Activated naive CD4-positive, alpha-beta T cell treated with anti-CD3 and anti-CD28 coated beads for 36 hours (primary cell): ENCODE measurements at places on chromosomes 1 and 21.

DNA sequence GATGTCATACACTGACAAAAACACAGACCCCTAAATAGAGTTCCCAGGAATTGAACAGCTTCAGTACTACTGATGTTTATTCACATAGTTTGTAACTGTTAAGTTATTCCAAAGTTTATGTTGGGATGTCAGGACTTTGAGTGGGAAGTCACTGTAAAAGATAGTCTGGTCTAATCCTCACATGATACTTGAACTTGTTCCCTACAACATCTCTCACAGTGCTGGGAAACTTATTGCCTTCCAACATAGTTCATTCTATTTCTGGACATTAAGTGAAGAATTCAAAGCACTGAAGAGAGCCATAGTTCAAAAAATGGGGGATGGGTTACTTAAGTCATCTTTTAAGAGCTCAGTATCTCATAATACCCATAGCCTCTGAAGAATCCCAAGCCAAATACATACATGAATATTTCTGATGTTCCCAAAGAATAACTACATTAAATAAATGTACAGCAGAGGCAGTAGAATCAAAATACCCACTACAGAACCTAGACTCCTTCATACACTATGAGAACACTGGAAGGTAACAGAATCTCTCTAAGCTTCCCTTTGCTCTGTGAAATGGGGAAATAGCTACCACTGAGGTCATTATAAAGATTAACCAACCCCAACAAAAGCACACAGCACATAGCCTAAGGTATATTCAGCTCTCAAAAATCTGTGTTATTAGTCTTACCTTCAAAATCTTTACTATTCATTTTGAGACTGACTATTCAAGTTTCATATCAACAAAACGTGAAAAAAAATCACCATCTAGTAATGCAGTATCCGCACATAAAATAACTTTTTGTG lies 81.4 kb downstream of the ESRRG start:
- no peak for DNase-seq

GRCh38 chr1:205381305-205381704 lies 24.6 kb upstream of the KLHDC8A start:
- DNase-seq, result no peak

GRCh38 chr1:199701726-199702125 lies 325.8 kb upstream of the NR5A2 start:
- no peak for DNase-seq

DNA sequence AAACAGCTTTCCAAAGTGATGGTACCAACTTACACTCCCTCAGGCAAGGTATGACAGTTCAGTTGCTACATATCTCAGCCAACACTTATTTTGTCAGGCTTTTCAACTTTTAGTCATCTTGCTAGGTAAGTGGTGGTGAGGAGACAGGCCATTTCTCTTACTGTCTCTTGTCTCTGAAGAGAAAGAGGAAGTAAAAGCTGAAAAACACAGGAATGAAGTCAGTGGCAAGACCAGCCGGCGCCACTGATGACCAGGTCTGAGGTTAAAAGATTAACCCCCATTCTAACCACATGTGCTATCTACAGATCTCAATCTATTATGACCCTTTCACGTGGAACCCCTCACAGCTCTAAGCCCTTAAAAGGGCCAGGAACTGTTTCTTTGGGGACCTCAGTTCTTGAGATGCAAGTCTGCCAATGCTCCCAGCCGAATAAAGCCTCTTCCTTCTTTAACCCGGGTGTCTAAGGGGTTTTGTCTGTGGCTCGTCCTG lies 4.2 kb downstream of the ADCY10 start:
- no peak for DNase-seq

GRCh38 chr1:243413431-243414151 lies 157.8 kb downstream of the SDCCAG8 start:
- DNase-seq, result peak; percentile 8

DNA sequence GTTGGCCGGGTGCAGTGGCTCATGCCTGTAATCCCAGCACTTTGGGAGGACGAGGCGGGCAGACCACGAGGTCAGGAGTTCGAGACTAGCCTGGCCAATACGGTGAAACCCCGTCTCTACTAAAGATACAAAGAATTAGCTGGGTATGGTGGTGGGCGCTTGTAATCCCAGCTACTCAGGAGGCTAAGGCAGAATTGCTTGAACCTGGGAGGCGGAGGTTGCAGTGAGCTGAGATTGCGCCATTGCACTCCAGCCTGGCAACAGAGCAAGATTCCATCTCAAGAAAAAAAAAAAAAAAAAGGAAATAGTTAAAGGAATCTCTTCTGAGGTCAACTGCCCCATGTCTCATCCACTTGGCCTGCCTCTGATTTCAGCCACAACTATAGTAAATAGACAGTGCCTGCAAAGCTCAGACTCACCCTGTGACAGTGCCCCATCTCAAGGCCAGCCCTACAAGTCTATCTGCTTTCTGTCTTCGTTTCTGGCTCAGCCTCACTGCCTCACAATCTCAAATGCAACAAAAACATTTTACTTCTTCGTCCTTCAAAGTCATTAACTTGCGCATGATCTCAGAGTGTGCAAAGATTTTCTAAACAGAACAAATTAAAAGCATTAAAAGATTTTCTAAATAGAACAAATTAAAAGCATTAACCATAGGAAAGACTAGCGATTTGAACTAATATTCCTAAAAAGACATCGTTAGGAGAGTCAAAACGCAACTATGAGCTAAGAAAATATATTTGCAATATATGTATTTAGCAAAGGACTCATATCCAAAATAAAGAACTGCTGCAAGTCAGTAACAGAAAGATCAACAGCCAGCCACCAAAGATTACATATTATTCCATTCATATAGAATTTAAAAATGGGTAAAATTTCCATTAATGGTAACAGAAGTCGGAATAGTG lies 65.0 kb upstream of the PRDX6 start:
- DNase-seq, result no peak

DNA sequence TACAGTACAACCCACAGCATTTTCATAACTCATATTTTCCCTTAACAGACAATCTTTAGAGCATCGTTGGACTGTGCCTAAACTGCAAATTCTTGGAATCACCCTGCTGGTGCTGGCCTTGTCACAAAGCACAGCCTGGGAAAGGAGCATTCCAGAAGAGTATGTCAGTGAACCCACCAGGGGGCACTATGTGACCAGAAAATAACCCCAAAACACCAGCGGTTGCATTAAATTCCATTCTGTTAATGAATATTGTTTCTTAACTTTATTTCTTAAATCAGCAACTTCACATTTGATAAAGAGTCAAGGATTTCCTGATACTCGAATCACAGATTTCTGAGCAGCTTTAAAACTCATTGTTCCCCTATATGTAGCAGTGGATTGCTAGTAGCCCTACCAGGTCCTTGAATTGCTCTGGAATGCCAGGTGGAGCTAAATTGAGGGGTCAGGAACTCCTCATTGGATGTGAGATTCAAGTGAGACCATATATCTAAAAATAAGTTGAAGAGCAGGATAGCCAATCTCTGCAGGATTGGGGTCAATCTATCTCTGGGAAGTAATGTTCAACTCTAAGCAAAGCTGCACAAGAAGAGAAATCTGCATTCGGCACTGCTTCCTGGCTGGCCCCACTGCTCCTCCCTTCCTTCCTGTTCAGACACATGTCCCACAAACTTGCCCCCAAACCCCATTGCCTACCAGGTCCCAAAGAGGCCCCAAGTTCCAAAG lies 12.7 kb upstream of the RAB4A start:
- DNase-seq, result peak; percentile 75

DNA sequence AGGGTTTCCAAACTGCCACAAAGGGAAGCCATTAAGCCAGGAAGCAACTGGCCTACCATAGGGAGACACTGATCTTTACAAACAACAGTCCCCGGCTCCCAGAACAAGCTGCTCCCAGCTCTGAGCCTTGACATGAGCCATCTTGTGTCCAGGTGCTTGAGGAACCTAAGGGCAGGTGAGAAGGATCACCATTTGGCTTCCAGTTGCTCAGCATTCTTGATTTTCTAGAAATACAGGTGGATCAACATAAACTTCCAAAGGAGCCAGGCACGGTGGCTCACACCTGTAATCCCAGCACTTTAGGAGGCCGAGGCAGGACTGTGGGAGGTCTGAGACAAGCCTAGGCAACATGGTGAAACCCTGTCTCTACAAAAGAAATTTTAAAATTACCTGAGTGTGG lies 21.6 kb downstream of the ZBTB17 start:
- DNase-seq, result no peak

DNA sequence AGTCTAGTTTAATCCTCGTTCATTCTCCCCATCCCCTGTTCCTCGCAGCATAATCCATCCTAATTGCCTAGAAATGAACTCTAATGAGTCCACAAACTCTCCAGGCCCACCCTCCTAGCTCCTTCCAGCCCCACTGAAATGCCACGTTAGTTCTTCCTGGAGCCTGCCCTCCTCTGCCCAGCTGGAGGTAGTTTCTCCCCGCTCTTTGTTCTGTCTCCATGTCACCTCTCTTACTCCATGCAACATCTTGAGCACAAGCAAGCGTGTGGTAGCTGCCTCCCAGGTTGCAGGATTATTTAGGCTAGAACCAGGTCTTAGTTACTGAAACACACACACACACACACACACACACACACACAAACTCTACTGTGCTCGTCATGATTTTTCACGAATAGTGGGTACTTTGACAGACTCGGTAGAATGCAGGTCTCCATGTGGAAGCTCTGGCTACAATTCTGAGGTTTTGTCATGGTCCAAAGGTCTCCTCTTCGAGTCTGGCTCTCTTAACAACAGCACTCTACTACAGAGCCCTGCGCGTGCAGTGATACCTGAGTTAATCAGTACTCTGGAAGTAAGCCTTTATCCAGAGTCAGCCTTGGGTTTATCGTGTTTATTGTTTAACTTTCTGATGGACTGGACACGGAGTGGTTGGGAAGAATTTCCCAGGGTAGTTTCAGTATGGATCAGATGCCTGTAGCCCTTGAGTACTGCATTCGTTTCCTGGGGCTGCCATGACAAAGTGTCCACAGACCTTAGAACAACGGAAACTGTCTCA lies 27.5 kb downstream of the HUNK start:
- no peak for DNase-seq

DNA sequence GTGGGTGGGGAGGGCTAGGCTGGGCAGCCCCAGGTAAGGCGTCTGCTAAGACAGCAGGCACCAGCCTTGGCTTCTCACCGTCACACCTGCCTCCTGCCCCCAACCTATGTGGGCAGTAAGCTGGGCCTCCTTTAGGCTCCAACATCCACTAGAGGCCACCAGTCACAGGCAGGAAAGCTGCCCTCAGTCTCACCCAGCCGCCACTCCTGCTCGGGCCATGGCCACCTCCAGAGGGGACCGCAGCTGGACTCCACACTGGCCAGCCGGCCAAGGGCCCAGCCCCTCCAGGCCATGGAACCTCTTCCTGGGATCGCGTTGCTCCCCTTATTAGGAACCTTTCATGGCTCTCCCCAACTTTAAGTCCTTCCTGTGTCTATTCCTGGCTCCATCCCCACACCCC lies 74.5 kb downstream of the MRPL37 start:
- no peak for DNase-seq

GRCh38 chr21:28186604-28187003 lies 806.1 kb downstream of the LTN1 start:
- no peak for DNase-seq

- DNase-seq, result no peak
Measured at GRCh38 chr1:180256341-180257027, 26.4 kb downstream of the LHX4 start.

- DNase-seq, result no peak
Measured at GRCh38 chr1:176416777-176417176, 46.2 kb upstream of the PAPPA2 start.

DNA sequence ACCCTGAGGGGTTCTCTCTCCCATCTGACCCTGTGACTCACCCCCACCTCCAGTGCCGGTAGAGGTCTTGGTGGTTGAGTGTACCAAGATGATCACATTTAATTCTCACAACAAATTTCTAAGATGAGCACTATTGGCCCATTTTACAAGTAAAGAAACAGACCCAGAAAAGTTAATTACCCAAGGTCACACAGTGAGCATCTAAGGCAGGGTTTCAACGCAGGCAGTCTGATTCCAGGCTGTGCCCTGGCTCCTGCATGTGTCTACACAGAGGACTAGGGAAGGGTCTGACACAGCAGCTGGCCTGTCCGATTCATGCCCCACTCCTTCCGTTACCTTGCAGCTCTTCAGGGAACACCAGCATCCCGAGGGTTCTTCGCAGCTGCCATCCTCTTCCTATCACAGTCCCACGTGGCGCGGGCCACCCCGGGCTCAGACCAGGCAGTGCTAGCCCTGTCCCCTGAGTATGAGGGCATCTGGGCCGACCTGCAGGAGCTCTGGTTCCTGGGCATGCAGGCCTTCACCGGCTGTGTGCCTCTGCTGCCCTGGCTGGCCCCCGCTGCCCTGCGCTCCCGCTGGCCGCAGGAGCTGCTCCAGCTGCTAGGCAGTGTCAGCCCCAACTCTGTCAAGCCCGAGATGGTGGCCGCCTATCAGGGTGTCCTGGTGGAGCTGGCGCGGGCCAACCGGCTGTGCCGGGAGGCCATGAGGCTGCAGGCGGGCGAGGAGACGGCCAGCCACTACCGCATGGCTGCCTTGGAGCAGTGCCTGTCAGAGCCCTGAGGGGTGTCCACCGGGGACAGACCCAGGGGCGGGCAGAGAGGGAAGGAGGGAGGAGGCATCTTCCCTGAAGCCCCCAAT lies 7.5 kb downstream of the NCDN start:
- no peak for DNase-seq

- DNase-seq, result no peak
Measured at GRCh38 chr1:210709701-210710100, 381.0 kb downstream of the HHAT start.

DNA sequence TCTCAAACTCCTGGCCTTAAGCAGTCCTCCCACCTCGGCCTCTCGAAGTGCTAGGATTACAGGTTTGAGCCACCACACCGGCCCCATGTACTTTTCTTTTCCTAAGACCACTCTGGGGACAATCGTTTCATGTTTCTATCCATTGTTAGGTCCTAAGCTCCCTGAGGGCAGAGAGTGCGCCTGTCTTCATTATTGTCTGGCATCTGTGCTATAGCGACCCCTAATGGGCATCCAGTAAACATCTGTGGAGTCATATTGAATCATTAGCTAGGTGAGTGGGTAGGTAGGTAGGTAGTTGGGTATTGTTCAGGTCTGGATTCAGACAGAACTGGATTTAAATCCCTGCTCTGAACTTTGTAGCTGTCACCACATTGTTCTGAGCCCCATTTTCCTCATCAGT lies 66.1 kb downstream of the TMEM53 start:
- peak; percentile 14 for DNase-seq

GRCh38 chr1:204524986-204525385 lies 8.8 kb downstream of the MDM4 start:
- DNase-seq, result no peak

- DNase-seq, result no peak
Measured at GRCh38 chr1:23845163-23845562, 19.9 kb upstream of the HMGCL start.

DNA sequence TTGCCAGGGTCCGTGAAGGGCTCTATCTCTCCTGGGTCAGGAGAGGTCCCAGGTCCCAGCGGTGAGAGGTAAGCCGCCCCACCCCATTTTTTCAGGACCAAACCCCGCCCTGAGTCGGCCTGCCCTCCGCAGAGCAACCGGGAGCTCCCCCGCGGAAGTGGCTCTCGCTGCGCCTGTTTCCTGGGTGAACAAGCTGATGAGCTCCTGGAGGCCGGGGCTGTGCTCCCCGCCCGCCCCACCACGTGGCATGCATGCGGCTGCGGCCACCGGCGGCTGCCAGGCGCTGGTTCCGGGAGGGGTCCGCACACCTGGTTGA lies 32.0 kb downstream of the ZBTB17 start:
- DNase-seq, result no peak

- DNase-seq, result no peak
Measured at GRCh38 chr1:38041936-38042834, 4.4 kb downstream of the POU3F1 start.
